CD4-positive, alpha-beta T cell treated with Interleukin-17A for 4 hours (primary cell): ENCODE measurements at places on chromosomes 3 and 15.

GRCh38 chr3:176174060-176174459 lies 1023.2 kb downstream of the TBL1XR1 start:
- DNase-seq = no peak

DNA sequence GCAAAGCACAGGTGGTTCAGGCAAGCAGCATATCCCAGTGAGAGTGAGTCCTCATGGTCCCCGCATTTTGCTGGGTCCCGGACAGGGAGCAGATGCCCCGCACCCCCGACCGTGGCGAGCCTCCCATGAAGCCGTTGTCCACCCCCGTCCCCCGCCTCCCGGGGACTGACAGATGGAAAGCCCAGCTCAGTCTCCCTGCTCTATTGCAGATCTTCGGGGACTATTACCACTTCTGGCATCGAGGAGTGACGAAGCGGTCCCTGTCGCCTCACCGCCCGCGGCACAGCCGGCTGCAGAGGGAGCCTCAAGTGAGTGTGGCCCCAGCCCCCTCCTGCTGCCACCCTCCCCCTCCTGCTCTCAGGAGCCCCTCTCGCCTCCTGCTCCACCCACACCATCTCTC lies 7.7 kb downstream of the FURIN start:
- DNase-seq = peak; percentile 1

DNA sequence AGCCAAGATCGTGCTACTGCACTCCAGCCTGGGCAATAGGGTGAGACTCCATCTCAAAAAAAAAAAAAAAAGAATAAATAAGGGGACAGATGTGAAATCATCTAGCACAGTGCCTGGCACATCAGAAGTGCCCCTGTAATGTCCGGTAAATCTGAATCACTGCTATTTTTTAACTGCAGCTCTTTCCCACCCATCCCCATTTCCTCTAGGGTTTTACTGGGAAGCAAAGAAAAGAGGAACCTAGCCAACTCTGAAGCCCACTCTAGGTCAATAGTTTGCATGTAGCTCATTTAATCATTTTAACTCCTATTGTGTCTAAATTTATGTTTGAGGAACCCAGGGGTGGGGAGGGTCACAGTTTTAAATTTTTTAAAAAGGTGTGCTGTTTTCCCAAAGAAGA lies 26.0 kb downstream of the MAGI1 start:
- DNase-seq = no peak

- no peak for DNase-seq
Measured at GRCh38 chr3:54427501-54427900, 305.1 kb downstream of the CACNA2D3 start.

DNA sequence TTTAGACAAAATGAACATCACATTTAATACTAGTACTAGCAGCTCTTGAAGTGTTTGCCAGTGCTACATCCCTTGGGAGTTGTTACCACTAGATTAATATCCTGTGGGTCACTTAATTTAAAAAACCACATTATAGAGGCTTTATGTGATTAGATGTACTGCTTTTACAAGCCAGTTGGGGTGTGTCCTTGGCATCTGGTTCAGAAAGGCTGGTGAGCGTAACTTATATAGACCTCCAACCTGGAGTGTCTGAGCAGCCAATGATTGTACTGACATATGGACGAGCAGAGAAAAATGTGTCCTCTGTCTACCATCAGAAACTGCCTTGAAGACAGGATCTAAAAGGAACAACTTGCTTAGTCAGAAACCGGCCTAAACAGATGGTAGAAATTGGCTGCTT lies 306.2 kb upstream of the ATP11B start:
- no peak for DNase-seq

- DNase-seq = no peak
Measured at GRCh38 chr3:125212509-125213363, at the start of gene SLC12A8. TSS of gene SLC12A8 (minus strand) at chr3:125212748. CDS start at chr3:125211349, 1,399 bp downstream.

GRCh38 chr3:61582287-61582686 lies 20.9 kb downstream of the PTPRG start:
- DNase-seq = no peak

DNA sequence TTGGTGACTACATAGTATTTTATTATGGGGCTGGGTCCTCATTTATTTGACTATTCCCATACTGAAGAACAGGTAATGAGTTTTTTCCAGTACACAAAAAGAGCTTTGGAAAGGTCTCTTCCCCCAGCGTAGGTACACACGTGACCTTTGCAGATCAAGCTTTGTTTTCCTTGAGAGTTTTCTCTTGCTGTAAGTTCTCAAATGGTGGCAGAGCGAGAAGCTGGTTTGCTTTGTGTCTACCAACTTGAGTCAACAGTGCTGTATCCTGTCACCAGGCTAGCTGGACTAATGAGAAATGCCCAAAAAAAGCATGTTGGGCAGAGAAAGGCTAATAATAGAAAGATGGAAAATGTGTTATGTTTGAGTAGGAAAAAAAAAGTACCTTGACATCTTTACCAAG lies 21.7 kb downstream of the GXYLT2 start:
- DNase-seq = no peak

DNA sequence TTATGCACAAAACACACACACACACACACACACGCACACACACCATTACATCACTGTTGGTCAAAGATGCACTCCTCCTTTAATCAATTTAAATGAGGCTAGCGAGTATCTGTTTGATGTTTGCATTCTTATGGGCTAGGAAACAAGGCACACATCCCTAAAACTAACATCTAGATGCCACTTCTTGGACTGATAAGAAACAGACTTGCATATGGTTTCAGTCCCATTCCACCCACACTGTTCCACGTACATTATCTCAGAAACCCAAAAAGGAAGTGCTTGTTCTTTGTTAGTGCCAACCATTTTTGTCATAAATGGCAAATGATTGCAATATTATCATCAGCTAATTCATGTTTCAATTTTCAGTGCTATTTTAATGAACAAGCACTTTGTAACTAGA lies 69.5 kb downstream of the CCR1 start:
- no peak for DNase-seq

GRCh38 chr3:143896486-143896885 lies 48.2 kb upstream of the SLC9A9 start:
- no peak for DNase-seq

GRCh38 chr15:29573197-29573838 lies 248.9 kb downstream of the TJP1 start:
- DNase-seq = no peak

DNA sequence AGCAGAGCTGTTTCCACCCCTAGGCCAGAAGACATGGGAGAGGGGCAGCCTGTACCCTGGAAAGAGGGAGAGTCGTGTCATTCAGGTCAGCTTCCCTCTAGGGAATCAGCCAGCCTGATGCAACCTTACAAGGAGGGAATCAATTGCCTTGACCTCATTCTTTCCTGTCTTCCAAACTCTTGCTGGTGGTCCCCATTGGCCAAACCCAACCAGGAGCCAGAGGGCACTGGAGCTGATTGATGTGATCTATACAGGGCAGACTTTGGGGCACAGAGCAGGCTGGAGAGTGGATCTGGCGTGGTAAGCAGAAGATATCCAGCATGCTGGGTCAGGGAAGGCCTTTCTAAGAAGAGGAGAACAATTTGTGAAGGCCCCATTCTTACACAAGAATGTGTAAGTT lies 19.1 kb upstream of the MAGEF1 start:
- DNase-seq = no peak

- no peak for DNase-seq
Measured at GRCh38 chr3:45552794-45553371, 41.7 kb upstream of the LIMD1 start.

- no peak for DNase-seq
Measured at GRCh38 chr15:88202231-88202630, 54.3 kb downstream of the NTRK3 start.

DNA sequence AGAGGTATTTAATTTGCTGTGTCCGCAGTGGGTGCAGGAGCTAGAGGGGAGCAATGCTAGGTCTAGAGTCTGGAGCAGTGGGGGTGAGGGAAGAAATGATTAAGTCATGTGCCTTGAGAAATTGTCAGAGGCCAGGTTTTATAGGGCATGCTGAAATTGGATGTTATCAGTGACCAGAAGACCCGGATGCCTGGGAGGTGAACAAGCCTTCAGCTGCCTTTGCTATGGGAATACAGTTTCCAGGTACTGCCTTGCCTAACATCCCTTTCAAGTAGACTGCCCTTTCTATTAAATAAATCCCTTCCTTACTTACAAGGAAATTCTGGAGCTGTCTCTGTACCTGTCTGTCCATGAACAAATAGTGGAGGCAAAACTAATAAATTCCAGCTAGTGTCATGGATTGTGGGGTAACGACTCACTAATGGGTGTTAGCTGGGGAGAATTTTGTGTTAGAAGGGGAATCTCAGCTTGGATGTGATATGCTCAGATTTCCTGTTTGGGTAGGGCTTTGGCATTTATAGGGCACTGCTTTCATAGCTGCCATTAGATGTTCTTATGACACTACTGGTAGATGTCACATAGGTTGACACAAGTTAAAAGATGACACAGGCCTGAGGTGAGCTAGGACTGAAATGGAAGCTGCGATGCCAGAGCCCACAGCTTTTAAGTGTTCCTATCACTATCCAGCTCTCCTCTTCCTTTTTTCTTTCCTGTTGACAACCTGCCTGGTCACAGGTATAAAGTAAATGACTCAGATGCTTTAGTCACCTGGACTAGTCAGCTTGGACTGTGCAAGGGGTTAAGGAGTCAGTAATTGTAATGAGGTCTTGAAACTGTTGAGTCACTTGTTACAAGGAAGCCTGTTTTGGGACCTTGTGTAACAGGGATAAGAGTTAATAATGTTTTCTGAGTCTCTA lies 21.3 kb downstream of the CHD2 start:
- peak; percentile 39 for DNase-seq

GRCh38 chr15:34656005-34656796 lies 72.8 kb upstream of the GOLGA8B start:
- no peak for DNase-seq

DNA sequence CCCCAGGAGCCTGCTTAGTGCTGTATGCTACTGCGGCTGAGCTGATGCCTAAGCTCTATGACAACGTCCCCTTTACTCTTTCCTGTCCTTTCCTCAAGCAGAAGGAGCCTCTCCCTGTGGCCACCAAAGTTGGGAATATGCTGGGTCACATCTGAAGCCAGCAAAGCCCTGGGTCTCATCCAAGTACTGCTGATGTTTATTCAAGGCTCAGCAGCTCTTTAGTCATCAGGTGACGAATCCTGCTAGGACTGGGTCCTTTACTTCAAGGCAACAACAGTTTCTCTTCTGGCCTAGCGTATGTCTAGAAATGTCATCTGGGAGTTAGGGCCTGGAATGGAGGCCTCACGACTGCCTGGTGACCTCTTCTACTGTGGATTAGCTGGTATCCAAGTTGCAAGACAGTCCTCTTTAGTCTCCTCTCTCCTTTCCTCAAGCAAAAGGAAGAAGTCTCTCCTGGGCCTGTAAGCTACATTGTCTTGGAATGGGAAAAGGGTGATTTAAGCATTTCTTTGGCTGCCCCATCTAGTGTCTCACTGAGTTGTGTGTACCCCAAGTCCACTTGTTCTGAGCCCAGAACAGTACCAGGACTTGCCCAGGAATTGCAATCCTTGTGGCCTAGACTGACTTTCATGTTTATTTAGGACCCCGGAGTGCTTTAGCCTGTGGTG lies 63.9 kb downstream of the TNFAIP8L3 start:
- DNase-seq = no peak

DNA sequence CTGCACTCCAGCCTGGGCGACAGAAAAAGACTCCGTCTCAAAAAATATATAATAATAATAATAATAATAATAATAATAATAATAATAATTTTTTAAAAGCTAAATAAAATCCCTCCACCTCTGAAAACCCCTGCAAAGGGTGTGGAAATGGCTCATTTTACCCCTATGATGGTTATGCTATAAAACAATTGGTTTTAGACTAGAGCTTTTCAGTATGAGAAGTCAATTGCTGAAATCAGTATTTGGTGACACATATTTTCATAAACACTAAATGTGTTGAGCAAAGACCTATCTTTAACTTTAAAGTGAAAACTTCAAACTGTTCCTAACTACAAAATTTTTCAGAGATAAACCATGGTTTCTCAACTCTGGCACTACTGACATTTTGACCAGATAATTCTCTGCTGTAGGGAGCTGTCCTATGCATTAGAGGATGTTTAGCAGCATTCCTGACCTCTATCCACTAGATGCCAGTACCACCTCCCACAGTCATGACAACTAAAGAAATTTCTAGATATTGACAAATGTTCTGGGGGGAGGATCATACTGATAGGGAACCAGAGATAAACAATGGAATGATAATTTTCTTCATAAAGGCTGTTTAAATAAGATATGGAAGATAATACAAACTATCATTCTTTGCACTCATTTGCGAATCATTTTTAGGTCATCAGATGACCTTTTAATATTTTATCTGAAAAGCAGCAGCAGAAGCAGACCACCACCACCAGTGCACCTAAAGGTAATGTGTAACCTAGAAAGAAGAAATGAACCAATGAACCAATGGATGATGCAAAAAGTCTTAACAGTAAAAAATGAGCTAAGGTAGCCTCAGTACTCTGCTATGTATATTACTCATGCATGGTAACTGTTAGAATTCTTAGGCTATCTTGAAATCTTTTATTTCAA lies 13.8 kb downstream of the PTPN9 start:
- no peak for DNase-seq

DNA sequence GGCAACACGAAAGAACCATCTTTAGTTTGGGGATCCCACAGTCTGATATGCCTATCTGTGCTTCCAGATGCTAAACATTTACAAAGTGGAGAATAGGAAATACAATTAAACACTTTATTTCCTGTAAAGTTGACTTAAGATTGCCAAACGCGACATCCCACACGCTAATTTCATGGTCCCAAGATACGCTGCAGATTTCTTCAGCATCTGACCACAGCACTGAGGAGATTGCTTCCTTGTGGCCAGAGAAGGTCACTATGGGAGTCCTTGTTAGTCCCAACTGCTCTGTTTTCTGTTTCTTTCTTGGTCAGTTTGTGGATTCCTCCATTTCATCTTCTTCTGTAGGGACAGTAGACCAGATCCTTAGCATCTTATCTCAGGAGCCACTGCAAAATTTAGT lies 43.3 kb downstream of the ASB7 start:
- DNase-seq = no peak
